ENCODE measurements at places on chromosomes 3 and 15.

DNA sequence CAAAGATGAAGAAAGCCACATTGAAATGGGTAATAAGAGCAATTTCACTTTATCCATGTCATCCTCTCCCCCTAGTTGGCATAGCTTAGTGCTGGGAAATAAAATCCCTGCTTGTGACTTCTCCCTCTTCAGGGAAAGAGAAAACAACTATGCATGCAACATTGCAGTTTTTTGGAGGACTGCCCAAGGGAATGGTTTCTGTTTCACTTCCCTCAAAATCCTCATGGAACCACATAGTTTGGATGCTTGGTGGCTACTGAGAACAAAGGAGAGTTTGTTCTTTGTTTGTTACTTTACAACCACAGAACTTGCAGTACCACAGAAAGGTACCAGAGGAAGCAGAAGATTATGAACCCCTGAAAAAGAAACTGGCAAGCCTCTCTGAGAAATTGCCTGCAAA, 384.6 kb upstream of the RORA start:
- DNase-seq, result peak; percentile 22

GRCh38 chr15:34360298-34360697, 6.7 kb downstream of the LPCAT4 start:
- no peak for DNase-seq

DNA sequence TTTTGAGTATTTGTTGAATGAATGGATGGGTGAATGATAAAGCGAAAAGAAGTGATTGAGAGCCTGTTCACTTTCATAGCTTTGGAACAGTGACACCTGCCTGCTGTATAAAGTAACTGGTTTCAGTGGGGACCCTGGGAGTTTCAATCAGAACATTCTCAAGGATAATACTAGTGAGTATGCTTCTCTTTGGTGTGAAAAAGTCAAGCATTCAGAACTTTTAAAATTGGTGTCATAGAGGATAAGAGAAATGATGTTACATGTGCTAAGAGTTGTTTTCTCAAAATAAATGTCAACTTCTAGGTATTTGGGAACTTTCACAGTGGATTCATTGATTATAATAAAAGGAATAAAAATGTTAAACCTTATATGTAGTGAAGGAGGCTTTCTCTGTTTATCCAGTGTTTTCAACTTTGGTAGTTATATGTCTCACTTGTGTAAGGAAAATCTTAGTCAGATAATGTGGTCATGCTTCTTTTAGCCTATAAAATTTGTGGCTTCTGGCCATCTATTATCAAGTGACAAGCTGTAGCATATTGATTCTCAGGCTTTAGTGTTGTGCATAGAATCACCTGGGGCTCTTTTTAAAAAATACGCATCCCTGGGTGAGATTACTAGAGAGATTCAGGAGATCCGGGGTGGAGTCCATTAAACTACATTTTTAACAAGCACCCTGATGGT, 11.9 kb downstream of the LRCH3 start:
- no peak for DNase-seq

- DNase-seq, result peak; percentile 55
Observed at GRCh38 chr3:184417619-184418327, 37.9 kb downstream of the CHRD start.

- peak; percentile 95 for DNase-seq
Observed at GRCh38 chr3:14460342-14461005, 58.1 kb downstream of the SLC6A6 start.

DNA sequence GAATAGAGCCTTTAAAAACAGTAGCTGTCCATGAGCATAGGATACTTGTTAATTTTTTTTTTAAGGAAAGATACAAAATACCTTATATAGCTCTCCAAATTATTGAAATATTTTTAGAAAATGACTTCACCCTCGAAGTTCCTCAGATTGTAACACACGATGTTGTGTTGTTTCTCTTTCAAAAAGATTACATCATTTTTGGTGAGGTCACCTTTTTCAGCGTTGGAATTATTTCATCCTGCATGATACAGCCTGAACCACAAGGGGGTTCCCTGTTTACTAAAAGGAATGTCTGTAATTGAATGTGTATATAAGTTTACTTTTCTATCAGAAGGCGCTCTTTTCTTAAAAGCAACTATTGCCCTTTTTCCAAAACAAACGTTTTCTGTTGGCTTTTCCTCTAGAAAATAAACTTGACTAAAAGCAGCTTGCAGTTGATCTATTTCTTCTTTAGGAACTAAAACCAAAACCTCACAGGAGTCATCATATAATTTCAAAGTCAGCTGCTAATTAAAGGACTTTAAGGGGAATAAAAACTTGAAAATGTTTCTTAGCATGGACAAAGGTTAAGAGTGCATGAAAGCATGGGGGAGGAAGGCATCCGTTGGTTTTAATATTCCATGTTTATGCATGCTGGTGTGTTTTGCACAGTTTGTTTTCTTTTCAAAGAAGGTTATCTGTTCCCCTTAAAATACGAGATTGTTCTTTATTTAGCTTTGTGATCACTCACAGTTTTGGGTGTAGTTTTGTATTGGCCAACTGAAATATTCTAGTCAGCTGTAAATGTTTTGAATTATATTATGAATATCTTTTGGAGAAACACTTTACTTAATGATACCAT, 29.4 kb downstream of the LYSMD4 start:
- peak; percentile 90 for DNase-seq

DNA sequence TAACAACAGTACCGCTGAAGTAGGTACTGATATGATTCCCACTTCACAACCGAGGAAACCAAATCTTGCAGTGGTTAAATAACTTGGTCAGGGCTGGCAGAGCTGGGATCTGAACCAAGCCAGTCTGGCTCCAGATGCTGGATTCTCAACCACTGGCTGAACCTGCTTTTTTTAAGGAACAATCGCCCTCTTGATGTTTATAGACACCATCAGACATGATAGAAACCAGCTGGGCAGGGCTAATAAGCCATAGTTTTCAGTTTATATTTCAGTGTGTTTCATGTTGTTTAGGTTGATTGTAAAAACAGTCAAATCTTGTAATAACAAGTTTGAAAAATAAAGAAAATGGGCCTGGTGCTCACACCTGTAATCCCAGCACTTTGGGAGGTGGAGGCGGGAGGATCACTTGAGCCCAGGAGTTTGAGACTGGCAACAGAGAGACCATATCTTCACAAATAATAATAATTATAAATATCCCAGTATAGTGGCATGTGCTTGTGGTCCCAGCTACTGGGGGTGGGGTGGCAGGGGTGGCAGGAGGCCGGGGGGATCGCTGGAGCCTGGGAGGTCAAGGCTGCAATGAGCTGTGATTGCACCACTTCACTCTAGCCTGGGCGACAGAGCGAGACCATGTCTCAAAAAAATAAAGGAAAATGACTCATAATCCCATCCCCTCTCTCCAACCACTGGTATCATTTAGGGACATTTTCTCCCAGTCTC, 36.7 kb downstream of the XYLB start:
- no peak for DNase-seq
